ENCODE measurements at places on chromosomes 11 and 22. TPM values are rescaled to one million over a fixed set of nuclear protein-coding genes. Genes with fewer than 3 reads are reported as not detected.
A peak's percentile ranks its signal among the peaks of the same experiment; 100 is the strongest.

DNA sequence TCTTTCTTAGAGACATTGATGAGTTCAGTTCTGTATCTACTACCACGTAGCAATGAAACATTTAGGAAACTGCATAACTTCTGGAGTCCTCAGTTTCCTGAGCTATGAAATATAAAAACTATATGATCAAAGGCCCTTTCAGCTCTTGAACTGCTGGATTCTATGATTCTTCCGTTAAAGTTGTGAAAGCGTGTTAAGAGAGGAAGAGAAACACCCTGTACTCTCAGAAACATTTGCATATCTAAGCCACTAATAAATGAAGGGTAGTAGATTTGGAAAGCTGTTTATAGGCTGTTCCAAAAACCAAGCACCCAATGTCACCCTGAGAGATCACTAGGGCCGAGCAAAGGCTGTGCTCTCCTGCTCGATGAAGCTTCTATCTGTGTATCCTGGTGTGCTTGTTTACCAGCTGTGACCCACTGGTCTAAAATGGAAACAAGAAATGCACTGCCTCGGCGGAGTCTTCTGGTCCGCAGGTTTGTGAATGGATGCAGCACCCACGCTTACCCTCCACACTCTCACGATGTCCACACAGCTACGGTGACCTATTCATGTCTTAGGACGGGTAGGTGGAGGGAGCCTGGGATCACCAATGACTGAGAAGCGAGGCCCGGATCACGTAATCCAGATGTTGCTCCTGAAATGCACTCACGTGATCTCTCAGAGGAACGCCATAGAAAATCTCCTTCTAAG is 325.8 kb downstream of the OPCML start:
- H3K4me1 ChIP-seq: no peaks in the 10 kb centered on the region
- H3K4me3 ChIP-seq: no peak overlapping the region
- no peaks in the 10 kb centered on the region for H3K27me3 ChIP-seq
- H3K27ac ChIP-seq: no peak overlapping the region
- H3K36me3 ChIP-seq: no peaks in the 10 kb centered on the region

DNA sequence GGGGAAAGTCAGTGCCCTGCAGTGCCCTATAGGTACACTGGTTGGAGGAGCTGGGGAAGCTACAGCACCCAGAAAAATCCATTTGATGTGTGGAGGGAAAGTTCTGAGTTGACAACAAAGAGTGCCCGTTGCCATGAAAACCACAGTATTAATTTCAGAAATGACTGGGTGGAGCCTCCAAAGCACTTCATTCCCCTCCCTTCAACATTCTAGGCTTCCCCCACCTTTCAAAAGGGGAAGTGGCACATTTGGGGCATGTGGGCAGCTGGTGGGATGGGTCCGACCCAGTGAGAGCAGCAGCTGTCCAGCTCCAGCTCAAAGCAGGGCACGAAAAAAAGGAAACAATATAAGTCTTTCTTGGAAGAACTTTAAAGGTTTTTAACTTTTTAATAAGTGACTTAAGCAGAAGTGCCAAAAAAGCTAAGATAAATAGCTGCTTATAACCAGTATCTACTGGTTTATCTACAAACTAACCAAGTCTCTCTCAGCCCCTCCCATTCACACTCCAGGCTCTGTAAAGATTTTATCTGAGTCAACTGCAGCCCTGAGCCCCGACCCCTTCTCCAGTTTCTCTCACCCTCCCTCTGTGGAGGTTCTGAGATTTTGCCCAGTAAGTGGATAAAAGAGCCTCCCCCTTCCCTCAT is 9.0 kb upstream of the AHNAK start:
- H3K36me3 ChIP-seq: peaks cover 24% of the 10 kb centered on the region
- H3K4me3 ChIP-seq: no peak overlapping the region
- peaks cover 72% of the 10 kb centered on the region for H3K4me1 ChIP-seq
- DNase-seq: no peak

GRCh38 chr11:75524665-75525432 is 892 bp downstream of the GDPD5 start:
- no peaks in the 10 kb centered on the region for H3K36me3 ChIP-seq
- H3K4me1 ChIP-seq: peaks cover 67% of the 10 kb centered on the region
- DNase-seq: peak; percentile 86
- H3K27ac ChIP-seq: peak overlapping the region; percentile 77
- peaks cover 29% of the 10 kb centered on the region for H3K27me3 ChIP-seq

Gene GLB1L2
- 0.46 TPM for polyA plus RNA-seq

Gene OR8D1
- not detected for polyA plus RNA-seq

Gene SMIM35
- polyA plus RNA-seq: 0.16 TPM

Gene CCDC89
- polyA plus RNA-seq: 0.11 TPM

Gene THRSP
- 0.29 TPM for polyA plus RNA-seq

Measured in spleen (tissue), 13 donors.